ENCODE measurements at places on chromosomes 5 and 9.

DNA sequence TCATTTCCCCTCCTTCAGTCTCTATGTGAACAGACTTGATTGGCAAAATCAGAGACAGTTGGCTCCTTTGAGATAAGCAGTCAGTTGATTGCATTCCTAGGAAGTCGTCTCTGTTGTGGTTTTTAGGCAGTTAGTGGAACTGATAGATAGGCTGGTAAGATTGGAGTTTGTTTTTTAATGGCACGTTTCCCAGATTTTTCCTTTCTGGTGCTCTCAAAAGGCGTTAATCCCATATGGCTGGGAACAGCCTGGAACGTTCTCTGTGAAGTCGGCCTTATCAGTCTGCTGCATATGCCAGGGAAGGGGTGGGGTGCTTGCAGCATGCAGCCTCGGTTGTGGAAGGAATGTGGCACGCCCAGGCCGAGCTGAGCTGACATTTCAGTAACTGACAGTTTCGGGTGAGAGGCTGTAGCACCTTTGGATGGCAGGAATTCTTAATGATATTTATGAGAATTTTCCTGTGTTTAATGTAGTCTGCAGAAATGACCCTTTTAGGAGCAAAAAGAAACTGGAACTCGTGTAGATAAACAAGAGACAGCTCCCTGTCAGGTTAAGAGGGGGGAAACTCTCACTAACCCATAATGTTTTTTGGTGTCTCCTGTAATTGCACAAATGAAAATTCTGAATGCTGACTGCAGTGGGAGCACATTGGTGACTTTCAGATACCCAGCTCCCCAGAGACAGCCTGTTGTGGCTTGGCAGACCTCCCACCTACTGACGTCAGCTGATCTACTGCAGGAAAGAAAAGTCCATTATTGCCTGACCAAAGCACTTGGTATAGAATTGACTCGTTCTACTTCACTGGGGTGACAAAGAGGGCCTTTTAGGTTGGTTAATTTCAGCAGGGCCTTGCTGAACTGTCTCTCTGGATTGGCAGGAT, 6.3 kb downstream of the SPTAN1 start:
- H3K27ac ChIP-seq: peak overlapping the region; percentile 55
- H3K27me3 ChIP-seq: no peaks in the 10 kb centered on the region

- no peak overlapping the region for H3K4me3 ChIP-seq
- H3K36me3 ChIP-seq: peaks cover 64% of the 10 kb centered on the region
- no peak for DNase-seq
- no peak overlapping the region for H3K27ac ChIP-seq
Measured at GRCh38 chr9:114634387-114634786, 23.2 kb downstream of the TEX53 start.

DNA sequence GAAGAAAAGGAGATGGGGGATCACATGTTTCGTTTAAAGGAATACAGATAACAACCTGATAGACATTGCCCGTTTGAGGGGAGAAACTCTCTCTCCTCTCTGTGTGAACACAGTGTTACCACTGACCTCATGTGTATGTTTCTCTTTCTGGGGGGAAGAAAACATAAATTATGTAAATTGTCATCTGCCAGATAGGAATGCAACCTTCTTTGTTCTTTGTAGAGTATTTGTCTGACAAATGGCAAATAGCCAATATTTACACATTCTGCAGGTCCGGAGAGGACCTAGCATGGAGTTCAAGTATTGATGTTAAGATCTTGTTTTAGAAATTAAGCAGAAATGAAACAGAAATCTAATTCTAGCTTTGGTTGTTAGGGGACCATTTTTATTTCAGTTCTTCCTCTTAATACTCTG, 276.3 kb downstream of the SAXO1 start:
- H3K36me3 ChIP-seq: peaks cover 4% of the 10 kb centered on the region
- H3K4me3 ChIP-seq: no peak overlapping the region
- no peaks in the 10 kb centered on the region for H3K27me3 ChIP-seq
- DNase-seq: no peak
- no peak overlapping the region for H3K27ac ChIP-seq

GRCh38 chr5:150703762-150704161, 2.9 kb upstream of the RBM22 start:
- H3K4me1 ChIP-seq: peaks cover 4% of the 10 kb centered on the region
- no peak for DNase-seq
- H3K4me3 ChIP-seq: no peak overlapping the region
- no peaks in the 10 kb centered on the region for H3K27me3 ChIP-seq

- no peak overlapping the region for H3K27ac ChIP-seq
- no peaks in the 10 kb centered on the region for H3K36me3 ChIP-seq
- H3K4me3 ChIP-seq: no peak overlapping the region
- no peaks in the 10 kb centered on the region for H3K27me3 ChIP-seq
- DNase-seq: no peak
Measured at GRCh38 chr9:117929868-117930267, 225.7 kb downstream of the TLR4 start.

- DNase-seq: no peak
- no peaks in the 10 kb centered on the region for H3K36me3 ChIP-seq
- no peaks in the 10 kb centered on the region for H3K4me1 ChIP-seq
- H3K4me3 ChIP-seq: no peak overlapping the region
- H3K27me3 ChIP-seq: no peaks in the 10 kb centered on the region
- no peak overlapping the region for H3K27ac ChIP-seq
Measured at GRCh38 chr5:19565466-19565865, 422.5 kb downstream of the CDH18 start.

GRCh38 chr5:131514316-131515283, 120.4 kb downstream of the RAPGEF6 start:
- DNase-seq: no peak
- H3K36me3 ChIP-seq: peaks cover 2% of the 10 kb centered on the region
- H3K4me3 ChIP-seq: no peak overlapping the region
- H3K27me3 ChIP-seq: no peaks in the 10 kb centered on the region
- H3K27ac ChIP-seq: no peak overlapping the region
- H3K4me1 ChIP-seq: no peaks in the 10 kb centered on the region

DNA sequence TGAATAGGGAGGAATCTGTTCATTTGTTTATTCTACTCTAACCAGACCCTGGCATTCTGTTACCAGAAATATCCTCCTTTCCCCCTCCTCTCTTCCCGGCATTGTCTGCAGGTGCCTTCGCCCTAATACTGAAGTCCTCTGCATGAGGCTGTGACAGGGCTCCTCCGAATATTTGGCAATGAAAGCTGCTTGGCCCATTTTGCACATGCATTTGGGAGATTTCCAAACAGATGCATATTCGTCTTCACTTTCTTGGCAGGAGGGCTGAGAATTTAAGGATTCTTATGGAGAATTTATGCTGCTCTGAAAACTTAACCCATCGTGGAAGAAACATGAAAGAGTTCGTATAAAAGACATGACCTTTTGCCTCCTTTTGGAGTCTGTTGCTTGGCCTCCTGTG, 484.0 kb downstream of the ZNF608 start:
- no peak for DNase-seq
- no peak overlapping the region for H3K4me3 ChIP-seq
- no peaks in the 10 kb centered on the region for H3K27me3 ChIP-seq
- no peak overlapping the region for H3K27ac ChIP-seq
- no peaks in the 10 kb centered on the region for H3K4me1 ChIP-seq

DNA sequence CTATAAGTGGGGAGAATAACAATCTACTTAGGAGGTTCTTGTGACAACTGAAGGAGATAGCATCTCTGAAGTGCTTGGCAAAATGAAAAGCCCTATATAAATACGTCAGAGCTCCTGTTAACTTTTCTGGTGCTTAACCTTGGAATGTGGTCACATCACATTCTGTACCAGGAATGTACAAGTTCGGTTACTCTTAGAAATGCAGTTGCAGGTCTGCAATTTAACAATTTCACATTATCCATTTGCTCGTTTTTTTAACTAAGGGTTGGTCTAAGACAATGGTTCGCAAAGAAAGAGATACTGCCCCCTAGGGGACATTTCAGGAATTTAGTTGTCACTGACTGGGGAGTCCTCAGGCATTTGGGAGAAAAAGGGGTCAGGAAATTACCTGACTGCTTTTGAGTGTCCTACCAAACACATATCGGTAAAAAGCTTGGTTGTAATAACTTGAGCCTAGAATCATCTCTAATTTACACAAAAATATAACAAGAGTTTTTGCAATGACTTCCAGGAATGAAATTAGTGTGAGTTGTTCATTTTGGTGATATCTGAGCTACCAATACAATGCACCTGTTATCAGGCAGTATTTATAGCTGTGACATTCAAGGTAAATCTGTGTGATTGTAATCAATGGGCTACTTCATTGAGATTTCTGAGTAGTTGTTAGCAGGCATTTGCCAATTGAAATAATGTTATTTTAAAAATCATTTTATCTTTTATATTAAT, 5.4 kb upstream of the HBEGF start:
- peaks cover 4% of the 10 kb centered on the region for H3K4me1 ChIP-seq
- H3K27ac ChIP-seq: no peak overlapping the region

GRCh38 chr9:115098226-115098965, 19.6 kb downstream of the TNC start:
- peak overlapping the region; percentile 30 for H3K27ac ChIP-seq
- no peak overlapping the region for H3K4me3 ChIP-seq
- no peaks in the 10 kb centered on the region for H3K27me3 ChIP-seq
- H3K4me1 ChIP-seq: peaks cover 7% of the 10 kb centered on the region
- no peak for DNase-seq
